ENCODE measurements at places on chromosomes 16 and 17.

- DNase-seq: no peak
Measured at GRCh38 chr17:69350911-69351310, 24.0 kb upstream of the ABCA5 start.

DNA sequence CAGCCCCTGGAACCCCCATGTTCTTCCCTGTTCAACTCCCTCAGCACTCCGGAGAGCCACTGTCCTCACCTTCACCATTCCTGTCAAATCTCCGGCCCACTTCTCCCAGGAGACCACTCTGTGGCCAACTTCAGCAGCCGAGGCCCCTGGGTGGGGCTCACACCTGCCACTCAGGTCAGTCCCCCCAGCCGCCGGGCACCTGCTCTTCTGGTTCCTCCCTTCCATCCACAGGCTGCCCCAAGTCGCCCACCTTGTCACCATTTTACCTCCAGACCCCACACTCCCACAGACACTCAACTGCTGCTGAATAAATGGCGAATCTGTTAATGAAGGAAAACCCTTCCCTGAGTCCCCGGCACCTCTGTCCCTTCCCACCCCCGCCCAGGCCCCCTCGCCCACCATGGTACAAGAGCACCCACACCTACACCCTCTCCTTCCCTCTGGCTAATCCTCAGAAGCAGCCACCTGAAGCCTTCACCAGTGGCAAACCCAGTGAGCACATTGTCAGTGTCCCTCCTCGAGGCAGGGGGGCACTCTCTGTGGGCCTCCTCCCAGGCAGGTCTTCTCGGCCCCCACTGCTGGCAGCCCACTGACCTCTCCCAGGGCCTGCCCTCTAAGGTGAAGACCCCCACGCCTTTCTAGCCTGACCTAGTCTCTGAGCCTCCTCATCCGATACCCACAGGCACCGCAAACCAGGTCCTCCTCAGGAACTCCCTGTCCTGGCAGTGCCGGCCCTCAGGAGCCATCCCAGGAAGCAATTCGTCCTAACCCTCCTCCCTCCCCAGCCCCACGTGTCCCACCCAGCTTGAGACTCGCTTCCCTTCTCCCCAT, 8.2 kb downstream of the CANT1 start:
- DNase-seq: no peak

- DNase-seq: no peak
Measured at GRCh38 chr17:80485846-80486245, 9.4 kb upstream of the NPTX1 start.

DNA sequence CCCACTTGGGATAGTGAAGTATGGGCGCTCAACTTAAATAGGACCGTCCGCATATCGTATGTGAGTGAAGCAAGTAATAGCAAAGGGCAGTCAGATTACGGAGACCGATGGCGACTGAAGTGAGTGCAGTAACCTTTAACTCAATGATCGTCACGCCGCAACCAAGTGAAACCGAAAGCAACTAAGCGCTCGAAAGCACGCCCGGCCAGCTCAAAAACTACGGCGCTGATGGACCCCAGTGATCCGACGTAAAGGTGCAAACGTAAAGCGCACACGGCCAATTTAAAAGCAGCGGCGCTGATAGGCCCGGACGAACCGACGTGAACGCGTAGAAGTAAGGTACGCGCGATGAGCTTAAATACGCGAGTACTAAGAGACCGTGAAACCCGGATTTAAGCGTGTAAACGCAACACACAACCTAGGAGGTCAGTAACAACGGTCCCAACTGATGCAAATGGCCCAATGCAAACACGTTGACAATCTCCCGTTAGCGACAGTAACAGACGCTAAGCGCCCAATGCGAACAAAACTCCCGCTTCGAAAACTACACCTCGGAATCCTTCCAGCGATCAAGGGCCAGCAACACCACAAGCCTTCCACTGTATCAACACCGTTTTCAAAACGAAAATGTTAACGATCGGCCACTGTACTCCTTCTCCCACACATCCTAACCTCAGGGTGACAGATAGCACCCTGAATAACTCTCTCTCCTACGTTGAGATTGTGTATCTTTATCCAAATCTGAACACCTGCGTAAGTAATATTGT, 37.9 kb upstream of the ARL4D start:
- DNase-seq: peak; percentile 99

DNA sequence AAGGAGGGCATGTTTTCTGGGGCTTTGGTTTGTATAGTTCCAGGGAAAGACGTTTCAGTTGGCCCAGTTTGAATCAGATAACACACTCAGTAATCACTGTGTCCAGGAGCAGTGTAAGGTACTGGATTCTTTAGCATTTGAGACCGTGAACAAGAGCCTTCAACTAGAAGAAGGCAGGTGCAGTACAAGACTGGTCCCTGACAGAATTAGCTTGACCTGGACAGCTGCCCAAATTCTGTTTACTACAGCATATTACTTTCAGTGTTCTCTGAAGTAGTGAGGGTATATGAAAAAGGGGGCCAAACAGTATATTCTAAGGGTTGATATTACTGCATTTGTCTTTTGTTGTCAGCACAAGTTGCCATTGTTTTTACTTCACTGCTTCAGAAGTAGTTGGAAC, 81.3 kb downstream of the COX10 start:
- DNase-seq: no peak

DNA sequence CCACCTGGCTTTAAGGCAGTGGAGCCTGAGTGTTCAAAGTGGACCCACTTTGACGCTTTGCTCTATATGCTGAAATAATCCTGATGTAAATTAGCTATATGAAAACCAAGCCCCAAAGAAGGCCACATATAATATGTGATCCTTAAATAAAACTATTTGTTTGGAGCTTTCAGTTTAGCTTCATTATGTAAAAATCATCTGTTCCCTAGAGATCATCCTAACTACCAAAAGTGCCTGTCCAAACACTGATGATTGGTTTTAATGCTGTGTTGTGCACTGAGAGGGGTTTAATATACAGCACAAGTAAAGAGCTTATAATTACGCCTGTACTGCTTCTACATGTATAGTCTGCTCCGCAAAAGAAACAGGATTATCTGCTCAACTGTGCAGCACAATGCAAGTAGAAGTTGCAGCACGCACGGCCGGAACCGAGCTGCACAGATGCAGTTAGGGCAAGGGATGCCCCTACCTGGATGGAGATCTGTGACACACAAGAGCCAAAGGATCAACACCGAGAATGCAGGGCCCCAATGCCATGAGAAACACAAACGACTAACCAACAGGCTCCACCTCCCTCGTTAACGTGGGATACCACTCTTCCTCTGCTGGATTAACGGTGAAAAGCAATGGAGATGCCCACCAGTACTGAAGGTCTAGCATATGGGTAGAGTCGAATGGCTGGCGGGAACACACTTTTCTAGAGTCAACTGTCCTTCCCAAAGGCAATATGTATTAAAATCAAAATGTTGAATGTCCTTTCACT, 20.5 kb downstream of the USP7 start:
- no peak for DNase-seq

DNA sequence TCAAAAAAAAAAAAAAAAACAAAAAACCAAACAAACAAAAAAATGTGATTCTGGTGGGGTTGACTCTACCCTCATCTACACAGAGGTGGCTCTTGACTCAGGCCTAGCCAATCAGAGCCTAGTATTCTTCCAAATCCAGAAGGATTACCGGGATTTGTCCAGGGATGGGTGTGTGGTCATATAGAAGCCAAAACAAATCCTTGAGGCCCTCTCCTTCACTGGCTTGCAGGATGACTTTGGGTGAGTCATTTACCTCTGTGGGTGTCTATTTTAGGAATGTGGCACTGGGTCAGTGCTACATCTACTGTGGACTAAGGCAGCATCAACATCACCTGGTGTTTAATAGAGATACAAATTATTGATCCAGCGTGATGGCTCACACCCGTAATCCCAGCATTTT, 93.2 kb upstream of the RBBP6 start:
- no peak for DNase-seq

GRCh38 chr16:65846210-65846602, 520.3 kb upstream of the CDH5 start:
- no peak for DNase-seq

GRCh38 chr16:86573215-86573614, 5.1 kb upstream of the FOXL1 start:
- DNase-seq: no peak

GRCh38 chr17:30950669-30951399, 20.0 kb upstream of the RNF135 start:
- no peak for DNase-seq

DNA sequence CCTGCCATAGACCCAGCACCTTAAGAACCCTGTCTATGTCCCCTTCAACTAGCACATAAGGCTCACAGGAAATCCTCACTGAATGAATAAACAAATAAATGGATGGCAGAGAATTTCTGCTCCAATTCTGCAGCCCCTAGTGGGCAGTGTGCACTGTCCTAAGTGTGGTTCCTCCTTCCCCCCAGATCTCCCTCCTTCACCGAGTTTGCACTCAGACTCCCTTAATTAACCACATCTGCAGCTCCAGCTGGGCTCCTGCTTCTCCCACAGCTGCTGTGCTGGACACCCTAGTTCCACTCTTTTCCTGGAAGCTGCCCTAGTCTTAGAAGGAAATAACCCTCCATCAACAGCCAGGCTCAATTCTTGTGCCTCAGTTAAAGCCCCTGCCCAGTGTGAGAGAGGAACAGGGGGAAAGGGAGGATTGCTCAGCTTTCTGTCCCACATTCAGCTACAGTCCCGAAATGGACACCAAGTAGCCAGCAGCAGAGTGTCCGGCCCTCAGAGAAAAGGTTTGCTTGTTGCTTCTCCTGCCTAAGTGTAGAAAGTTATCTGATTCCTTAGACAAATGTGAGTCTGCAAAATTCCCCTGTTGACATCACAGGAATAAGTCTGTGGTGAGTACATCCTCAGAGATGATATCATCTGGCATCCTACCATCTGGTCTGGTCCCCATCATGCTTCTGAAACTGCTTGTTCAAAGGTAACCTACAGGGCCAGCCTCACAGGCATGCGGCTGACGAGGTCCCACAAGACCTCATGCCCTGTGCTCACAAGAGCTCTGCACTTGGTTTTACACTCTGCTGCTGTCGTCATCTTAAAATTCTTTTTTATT, 12.3 kb downstream of the LRRC3C start:
- peak; percentile 31 for DNase-seq

GRCh38 chr16:77387815-77388209, 47.0 kb downstream of the ADAMTS18 start:
- no peak for DNase-seq

DNA sequence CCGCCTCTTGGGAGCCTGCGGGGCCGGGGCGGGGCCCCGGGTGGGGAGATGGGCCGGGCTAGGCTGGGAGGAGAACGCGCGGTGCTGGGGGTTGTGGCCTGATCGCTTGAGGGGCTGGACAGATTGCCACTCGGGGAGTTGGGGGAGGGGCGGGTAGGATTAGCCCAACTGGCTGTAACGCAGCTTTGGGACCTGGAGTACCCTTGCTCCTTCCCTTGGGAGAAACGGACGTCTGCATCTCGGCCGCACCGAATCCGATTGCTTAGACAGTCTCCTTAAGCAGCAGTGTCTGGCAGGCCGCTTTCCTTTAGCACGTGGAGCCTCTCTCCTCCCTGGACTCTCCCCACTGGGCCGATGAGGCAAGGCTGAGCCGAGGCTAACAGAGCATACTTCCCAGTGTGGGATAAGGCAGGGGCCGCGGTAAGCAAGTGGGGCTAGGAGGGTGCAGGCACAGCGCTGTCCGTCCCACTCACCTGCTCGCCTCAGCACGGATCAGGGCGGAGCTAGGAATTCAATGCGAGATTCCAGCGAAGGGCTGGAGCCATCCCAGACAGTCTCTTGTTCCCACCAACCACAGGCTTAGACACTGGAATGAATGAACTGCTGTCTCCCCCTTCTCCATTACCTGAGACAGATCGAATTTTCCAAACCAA, 540 bp upstream of the ACLY start:
- no peak for DNase-seq

DNA sequence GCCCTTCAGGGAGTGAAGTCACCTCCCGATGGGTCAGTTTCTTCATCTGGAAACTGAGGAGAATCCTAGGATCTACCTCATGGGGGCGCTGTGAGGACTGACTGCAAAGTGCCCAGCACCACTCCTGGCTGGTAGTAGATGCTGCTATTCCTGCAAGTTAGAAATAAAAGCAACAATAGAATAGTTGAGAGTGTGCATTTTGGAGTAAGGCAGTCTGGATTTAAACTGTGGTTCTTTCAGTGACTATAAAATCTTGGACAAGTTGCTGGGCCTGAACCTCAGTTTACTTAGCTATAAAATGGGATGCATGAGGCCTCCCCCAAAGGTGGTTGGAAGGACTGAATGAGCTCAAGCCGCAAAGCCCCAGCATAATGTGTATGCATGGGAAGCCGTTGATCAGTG, 70.6 kb downstream of the CYB5B start:
- DNase-seq: no peak

DNA sequence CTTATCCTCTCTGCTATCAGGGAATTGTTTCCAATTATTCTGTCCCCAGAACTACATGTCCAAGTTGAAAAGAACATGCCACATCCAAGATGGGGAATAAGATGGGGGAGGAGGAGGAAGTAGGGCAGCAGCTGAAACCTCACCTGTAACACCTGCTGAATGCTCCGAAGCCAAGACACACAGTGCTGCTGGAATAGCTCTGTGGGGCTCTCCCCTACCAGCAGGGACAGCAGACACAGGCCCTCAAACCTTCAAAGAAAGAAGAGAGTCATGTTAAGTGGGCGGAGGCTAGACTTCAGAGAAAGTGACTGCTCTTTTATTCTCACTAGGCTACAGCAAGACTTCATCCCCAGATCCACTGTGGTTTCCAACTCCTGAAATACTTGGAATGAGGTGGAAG, 13.2 kb downstream of the PELP1 start:
- no peak for DNase-seq

DNA sequence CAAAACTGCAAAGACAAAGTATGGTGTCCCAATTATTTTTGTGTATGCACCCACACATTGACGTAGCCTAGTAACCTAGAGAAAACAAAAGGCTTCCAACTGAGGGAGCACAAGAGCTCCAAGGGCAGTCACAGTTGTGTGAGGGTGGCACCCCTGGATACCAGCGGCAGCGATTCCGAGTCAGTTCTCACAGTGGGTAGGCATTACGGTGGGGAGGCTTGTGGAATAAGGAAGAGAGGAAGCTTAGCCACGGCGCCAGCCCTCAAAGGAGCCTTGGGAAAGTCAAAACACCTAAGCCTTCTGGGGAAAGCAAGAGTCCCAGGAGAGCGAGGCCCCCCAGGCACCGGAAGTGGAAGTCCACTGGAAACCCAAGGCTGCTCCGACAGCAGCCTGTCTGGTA, 31.0 kb upstream of the ADCY9 start:
- DNase-seq: no peak

- no peak for DNase-seq
Measured at GRCh38 chr17:34703533-34703932, 124.2 kb downstream of the TMEM132E start.

DNA sequence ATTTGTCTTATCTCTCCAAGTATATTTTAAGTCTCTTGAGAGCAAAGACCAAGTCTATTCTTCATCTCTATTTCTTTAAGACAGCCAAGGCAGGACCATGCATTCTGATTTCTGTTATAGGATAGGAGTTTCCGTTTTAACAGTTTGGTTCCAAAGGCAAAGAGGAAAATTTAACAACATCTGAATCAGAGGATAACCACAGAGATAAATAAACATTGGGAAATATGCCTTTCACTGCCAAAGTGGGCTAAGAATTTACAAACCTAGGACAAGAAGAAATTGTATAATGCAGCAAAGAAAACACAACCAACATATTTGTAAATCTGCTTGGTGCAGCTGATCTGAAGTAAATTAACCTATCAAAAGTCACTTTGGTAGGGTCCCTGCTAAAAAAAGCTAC, 37.7 kb downstream of the USP32 start:
- no peak for DNase-seq
